NCI-H1417 (cell line): ENCODE measurements at places on chromosomes 4 and X.
A peak's percentile ranks its signal among the peaks of the same experiment; 100 is the strongest.

DNA sequence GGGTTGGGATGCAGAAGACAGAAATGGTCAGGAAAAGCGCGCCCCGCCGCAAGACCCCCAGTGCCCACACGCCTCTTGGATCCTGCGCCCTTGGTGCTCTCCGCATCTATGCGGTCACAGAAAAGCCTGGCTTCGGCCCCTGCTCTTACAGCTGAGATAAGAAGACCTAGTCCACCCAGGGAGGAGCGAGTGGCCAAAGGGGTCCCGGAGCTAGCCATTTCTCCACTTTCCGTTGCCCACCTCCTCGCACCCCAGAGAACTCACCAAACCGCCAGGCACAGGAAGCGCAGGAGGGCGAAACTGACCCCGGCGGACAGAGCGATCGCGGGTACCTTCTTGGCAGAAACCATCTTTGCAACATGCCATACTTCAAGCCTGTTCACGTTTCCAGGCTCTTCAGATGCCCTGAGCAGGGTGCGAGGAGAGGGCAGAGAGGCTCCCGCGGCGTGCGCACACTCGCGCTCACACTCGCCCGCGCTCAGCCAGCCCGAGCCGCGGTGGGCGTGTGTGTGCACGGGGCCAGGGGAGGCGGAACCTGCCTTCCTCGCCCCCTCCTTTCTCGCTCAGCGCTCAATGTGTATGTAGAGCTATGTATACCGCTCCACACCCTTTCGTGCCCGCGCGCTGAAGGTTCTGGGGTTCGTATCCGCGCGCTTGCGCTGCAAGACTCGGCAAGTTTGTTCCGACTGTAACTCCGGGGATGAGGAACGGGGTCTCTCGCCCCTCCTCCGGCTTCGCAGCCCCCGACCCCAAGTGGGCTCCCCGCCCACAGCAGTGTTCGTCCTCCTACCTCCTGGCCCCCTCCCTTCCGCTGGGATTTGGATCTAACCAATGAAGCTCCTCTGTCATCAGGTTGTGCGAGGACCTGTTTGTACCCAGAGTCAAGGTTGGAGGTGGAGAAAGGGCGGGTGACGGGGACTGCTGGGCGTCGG lies at the start of gene GABRA4:
GABRA4 (minus strand) TSS at position 507 of the 932 bp plus-strand sequence; CDS start at position 350, 157 bp downstream.
- no peak for DNase-seq

GRCh38 chr4:14967982-14968381 lies 34.3 kb upstream of the CPEB2 start:
- no peak for DNase-seq

- no peak for DNase-seq
Measured at GRCh38 chr4:140996766-140997165, 136.5 kb downstream of the RNF150 start.

GRCh38 chr4:139898293-139898692 lies 232.7 kb downstream of the MGST2 start:
- DNase-seq = peak; percentile 66

DNA sequence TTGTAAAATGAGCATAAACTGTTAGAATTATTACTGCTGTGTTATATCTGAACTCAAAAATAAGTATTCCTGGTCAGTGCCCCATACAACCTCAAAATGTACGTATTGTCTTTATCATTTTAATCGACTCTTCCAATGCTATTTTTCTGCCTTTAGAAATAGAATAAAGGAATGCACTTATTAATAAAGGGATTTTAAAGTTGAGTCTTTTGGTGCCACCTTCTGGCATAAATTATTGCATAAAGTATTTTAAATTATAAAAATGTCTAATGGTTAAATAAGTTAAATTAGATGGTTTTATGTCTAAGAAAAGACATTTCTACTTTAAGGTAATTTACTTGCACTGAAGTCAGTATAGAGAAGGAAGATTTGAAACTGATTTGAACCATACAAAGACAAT lies 424.0 kb upstream of the NDST4 start:
- DNase-seq = no peak
